RPMI8226 (cell line): ENCODE measurements at places on chromosomes 5 and 9.

DNA sequence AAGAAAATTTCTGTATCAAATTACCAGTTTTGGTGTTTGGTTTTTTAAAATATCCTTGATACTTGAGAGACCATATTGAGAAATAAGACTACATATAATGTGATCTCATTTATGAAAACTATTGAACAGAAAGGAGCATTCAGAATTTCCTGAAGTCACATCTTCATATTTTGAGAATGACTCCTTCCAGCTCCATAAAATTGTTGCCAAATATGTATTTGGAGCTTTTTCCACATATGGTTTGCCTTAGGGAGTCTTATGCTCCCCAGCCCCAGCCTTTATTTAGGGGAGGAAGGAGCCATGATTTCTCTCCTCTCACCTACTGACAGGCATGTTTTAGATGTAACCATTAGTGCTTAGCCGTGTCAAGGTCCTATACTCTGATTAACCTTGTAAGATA lies 51.1 kb downstream of the GCNT1 start:
- DNase-seq = no peak

GRCh38 chr9:88362681-88363080 lies 25.6 kb upstream of the SPIN1 start:
- DNase-seq = no peak

- DNase-seq = no peak
Measured at GRCh38 chr5:126462239-126463014, 39.2 kb downstream of the GRAMD2B start.

DNA sequence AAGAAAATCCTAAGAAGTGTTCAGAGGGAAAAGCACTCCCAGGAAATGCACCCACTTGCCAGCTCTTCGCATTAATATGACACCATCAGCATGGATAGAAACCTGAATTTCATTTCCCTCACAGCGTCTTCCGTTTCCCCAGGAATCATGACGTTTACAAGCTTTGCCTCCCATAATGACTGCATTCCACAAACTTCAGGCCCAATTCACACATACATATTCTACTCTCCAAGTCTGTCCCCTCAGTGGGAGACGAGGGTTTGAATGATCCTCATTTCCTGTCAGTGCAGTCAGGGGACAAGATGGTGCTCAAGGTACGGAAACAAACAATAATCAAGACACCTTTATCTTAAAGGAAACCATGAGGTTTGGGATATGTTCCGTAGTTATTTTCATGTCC lies 44.9 kb upstream of the MAN2A1 start:
- no peak for DNase-seq

- DNase-seq = no peak
Measured at GRCh38 chr9:89010056-89010455, 18.8 kb downstream of the S1PR3 start.
